Natural killer cell (primary cell): ENCODE measurements at places on chromosomes 2 and 18. TPM values are rescaled to one million over a fixed set of nuclear protein-coding genes. Genes with fewer than 3 reads are reported as not detected.

The COLEC11 gene
- total RNA-seq = not detected

The KLHL29 gene
- total RNA-seq = 0.43 TPM

The ALK gene
- not detected for total RNA-seq

- DNase-seq = no peak
Measured at GRCh38 chr2:20619624-20620024, 31.3 kb downstream of the HS1BP3 start.

The EPB41L3 gene
- 4.4 TPM for total RNA-seq

DNA sequence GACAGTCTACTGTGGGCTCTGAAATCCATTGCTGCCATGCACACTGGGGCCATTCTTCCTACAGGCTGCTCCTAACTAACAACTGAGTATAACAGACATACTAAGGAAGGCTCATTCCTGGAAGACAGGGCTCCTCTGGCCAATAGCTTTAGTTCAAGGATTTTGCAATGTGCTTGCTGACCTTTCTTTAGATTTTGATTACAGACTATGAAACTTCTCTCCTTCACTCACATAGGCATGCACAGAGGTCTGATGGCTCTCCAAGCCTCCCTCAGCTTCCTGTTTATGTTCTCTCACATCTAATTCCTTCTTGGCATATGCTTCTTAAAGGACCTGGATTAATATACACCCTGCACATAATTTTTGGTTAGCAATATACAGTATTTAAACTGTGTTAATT lies 34.4 kb upstream of the ROCK1 start:
- DNase-seq = no peak
